ENCODE measurements at places on chromosomes 11 and 22.
A peak's percentile ranks its signal among the peaks of the same experiment; 100 is the strongest.

- DNase-seq = no peak
Measured at GRCh38 chr11:122207921-122208764, 92.1 kb upstream of the BLID start.

DNA sequence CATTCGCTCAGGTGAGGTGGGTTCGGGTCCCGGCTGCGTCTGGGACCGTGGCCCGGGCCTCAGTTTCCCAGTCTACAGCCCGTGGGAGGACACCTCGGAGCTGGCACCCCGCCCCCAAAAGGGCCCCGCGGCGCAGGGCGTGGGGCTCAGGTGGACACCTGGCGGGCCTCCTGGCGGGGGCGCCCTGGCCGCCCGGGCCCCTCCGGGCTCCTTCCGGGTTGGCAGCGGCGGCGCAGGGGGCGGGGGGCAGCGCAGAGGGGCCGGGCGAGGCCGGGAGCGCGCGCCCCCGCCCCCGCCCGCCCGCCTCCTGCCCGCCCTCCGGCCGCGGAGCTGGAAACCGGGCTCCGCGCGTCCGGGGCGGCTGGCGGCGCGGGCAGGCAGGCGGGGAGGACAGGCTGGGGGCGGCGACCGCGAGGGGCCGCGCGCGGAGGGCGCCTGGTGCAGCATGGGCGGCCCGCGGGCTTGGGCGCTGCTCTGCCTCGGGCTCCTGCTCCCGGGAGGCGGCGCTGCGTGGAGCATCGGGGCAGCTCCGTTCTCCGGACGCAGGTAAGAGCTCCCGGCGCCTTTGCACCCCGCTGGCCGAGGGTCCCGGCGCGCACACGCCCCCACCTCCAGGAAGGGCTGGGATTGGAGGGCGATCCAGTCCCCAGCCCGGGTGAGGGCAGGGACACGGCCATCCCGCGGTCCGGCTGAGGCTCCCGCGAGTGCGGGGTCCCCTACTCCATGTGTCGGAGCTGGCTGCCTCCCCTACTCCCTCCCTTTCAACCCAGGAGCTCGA lies at the start of gene EMID1:
Gene EMID1, plus strand, starts transcription at position 303 of the 778 bp plus-strand sequence. Its CDS starts 143 bp downstream, at position 446.
- peak; percentile 42 for DNase-seq

- no peak for DNase-seq
Measured at GRCh38 chr22:50311606-50312351, 4.3 kb upstream of the PLXNB2 start.

DNA sequence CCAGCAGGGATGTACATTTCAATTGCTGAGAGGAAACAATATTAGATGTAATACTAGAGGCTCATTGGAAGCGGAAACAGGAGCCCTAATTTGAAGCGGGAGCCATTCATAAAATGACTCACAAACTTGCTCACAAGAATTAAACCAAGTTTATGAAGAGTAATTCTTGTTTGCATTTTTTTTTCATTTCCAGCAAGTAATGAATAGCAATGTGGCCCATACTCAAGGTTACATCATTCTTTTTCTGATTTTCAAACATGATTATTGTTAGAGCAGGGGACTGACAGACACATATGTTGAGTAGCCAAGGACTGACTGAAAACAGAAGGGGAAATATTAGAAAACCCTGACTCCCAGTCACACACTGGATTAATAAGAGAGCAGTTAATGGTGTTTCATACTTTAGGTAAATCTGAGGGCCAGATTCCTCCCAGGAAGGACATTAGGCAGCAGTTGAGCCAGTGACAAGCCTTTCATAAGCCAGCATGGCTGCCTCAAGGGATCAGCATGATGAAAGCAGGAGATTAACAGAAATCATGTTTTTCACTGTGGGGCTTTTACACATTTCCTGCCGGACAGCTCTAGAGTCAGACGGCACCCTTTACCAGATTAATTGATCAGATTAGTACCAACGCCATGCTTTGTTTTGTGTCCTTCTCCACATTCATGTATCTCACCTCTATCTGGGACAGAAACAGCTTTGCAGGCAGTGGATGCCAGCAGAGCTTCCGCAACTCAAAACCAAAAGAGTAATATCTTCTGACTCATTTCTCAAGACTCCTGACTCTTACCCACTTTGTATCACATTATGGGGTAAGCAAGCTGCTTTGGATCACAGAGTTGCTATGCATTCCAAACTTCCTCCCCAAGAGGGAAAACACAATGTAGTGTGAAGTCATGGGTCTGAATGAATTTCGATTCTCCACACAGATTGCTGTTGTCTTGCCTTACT lies 831.6 kb downstream of the KCNA4 start:
- peak; percentile 93 for DNase-seq

DNA sequence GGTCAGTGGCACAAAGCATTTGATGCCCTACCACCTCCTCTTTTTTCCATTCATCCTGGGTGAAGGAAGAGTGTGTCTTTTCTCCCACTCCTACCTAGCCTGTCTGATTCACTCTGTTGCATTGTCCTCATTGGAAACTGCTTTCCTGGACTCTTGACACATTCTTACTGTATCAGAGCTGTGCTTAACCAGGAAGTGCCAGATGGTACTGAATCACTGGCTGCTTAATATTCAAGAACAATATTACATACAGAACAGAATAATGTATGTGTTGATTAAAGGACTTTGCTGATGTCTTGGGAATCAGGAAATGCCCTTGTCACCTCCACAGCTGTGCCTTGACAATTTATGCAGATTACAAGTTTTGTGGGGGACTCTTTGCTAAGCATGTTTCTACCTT lies 44.4 kb downstream of the SVIP start:
- no peak for DNase-seq

- peak; percentile 19 for DNase-seq
Measured at GRCh38 chr11:46330563-46331281, 16.5 kb upstream of the DGKZ start.

DNA sequence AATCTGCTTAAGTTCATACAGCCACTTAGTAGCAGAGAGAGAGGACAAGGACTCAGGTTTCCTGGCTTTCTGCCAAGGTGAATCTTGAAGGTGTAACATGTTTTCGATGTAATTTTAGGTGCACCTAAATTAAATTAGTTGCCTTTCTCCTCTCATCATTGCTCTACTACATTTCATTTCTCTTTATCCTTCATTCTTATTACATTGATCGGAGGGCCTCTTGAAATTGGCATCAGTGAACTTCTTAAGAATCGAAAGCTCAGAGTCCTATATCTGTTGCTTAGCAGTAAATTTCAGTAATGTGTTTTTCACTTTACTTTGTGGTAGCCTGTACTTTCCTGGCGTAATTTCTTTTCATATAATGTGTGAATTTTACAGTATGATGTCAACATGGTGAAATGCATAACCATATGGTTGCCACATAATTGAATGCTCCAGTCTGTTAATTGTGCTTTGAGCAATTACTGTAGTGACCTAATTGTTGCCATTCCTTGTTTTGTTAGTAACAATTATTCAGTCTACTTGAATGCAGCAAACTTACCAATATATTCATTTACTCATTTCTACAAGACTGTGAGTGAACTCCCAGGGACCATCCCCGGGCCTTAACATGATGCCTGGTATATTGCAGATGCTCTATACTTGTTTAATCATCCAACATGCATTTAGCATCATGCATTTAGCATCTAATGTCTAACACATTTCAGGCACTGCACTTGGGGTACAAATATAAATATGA lies 138.1 kb downstream of the MAML2 start:
- no peak for DNase-seq

DNA sequence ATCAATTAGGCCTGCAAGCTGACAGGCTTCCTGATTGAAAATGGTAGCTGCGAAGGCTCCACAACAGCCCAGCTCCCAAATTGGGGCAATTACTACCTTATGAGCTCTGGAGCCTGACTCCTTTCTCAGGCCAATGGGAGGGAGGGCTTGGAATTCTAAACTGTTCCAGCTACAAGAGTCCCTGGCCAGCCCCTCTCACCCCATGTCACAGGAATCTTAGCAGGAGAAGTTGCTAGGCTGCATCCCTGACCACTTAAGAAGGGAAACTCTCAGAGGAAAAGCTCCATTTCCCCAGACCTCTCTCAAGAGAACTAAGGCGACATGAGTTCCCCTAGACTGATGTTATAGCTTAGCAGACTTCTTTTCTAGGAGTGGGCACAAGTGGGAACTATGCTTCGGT lies 4.9 kb downstream of the LRP4 start:
- peak; percentile 52 for DNase-seq

- no peak for DNase-seq
Measured at GRCh38 chr22:19517171-19517500, 7.1 kb downstream of the CLDN5 start.

- DNase-seq = no peak
Measured at GRCh38 chr22:41772645-41773044, 27.8 kb upstream of the CCDC134 start.

DNA sequence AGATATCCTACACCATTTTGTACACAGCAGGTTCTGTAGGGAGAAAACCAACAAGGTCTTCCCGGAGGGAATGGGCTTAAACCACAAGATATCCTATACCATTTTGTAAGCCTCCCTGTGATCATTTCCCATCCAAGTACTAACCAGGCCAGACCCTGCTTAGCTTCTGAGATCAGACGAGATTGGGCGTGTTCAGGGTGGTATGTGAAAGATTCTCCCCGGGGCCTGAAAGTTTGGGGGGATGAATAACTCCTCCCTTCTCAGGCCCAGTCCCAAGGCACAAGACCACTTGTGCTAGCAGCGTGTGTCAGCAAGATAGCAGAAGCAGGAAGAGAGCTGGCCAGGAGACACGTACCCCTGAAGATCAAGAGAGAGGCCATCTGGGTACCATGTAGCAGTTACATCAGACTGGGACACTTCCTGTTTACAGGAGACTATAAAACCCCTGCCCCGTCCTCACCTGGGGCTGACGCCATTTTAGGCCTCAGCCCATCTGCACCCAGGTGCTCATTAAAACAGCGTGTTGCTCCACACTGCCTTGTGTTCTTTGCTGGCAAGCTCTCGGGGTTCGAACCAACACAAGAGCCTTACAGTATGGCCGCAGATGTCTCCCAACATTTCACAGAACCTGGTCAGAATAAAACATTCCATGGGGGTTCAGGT lies 17.3 kb downstream of the MIF start:
- no peak for DNase-seq

DNA sequence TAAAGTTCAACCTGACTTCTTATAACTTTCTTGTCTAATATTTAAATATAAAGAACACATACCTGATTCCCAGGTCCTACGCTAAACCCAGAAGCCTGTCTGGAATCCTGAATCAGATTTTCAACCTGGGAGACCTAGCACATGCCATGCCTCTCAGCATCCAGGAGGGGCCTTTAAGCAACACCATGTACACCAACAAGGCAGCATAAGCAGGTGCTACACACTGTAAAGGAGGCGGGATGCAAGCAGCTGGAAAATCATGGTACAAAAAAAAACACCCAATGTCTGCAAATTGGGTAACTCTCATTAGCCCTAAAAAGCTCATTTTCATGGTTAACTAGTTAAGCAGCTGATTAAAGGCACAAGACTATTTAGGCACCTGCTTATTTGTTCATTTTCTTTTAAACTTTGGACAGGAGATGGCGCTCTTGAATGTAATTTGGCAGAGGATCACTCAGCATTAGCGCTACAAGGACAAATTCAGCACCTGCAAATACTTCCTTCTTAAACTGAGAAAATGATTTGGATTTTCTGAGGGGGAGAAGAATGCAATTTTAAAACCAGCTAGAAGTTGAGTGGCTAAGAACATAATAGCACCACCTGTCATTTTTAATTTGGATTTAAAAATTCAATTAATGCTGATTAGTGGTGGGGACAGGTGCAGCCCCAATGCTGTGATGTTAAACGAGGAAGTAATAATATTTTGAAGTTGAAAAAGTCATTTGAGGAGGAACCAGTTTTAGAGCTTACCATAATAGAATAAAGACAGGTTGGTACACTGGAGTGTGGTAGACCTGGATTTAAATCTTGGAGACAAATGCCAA lies 104.0 kb downstream of the FAR1 start:
- peak; percentile 57 for DNase-seq

DNA sequence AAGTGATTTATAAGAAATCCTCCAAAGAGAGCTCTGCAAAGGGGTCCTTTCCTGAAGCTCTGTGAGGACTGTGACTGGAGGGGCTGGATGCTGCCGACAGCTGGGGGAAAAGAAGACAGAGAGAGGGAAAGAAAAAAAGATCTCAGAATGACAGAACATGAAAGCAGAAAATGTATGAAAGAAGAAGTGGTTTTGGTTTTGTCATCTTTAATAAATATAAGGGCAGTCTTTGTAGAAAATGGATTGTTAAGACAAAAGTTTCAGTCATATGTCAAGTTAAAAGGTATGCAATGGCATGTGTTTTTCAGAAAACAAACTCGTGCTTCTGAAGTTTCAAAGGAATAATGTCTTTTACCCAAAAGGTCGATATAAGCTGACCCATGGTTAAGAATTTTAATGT lies 105.5 kb downstream of the CCDC83 start:
- no peak for DNase-seq

DNA sequence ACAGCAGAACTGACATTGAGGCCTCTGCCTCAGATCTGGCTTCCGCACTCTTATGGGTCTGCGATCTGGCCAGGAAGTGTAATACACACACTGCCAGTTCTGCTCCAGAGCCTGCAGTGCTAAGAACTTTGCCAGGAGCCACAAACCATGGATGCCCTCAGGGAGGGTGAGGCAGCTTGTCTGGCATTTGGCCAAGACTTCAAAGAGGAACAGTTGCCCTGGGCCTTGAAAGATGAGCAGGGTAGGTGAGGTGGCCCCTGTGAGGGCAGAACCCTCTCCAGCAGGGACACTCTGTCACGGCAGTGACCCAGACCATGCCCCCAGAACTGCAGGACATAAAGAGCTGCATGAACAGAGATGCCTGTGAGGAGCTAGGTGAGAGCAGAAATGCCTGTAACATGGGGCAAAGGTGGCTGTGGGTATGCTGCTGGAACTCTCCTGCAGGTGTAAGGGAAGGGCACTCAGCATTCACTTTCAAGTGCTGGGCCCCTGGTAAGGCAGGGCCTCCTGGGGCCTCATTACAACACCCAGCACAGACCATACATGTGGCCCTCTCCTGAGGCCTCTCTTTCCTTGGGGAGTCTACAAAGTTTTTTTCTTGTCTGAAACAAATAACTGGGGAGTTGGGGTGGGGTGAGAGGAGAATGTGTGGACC lies 47.3 kb downstream of the NEU3 start:
- DNase-seq = no peak

DNA sequence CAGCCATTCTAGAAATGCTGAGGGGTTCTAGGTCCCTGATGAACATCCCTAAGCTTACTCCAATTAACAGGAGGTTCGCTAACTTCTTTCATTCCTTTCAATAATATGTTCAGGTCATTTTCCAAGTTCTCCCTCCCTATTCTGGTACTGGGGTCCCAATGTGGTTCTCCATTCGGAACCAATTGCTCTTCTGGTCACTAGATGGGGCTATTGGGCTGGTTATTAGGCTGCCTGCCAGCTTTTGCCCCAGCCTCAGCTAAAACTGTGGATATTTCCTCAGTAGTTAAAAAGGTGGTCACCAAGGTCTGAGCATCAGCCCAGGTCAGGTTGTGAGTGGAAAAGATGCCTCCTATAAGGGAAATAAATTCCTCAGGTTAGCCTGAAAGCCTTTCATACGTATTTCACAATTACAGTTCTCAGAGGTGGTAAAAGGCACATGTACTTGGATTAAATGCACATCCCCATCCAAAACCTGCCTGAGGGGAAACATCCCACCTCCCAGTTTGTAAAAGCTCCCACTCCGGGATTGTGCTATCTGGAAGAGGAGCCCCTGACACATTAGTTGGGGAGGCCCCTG lies 161.1 kb upstream of the CCDC179 start:
- peak; percentile 45 for DNase-seq

Measured in mesenchymal stem cell (in vitro differentiated cells and primary cell).